ENCODE measurements at places on chromosomes 5 and 9. TPM values are rescaled to one million over a fixed set of nuclear protein-coding genes. Genes with fewer than 3 reads are reported as not detected.

Gene CAVIN4
- total RNA-seq: not detected

Gene C1QTNF3
- total RNA-seq: 3.6 TPM

Gene SAXO1
- total RNA-seq: 0.10 TPM

Gene GLT6D1
- total RNA-seq: not detected

Gene HRCT1
- not detected for total RNA-seq

Gene SLC34A3
- total RNA-seq: not detected

Gene SPATA9
- not detected for total RNA-seq

Gene SPAAR
- not detected for total RNA-seq

Gene FOXD1
- 0.10 TPM for total RNA-seq

Gene ARHGEF28
- total RNA-seq: 0.63 TPM

Gene RAB3C
- total RNA-seq: under 0.01 TPM

Gene B4GALT7
- total RNA-seq: 11.5 TPM

Gene STPG3
- not detected for total RNA-seq

Gene MYMK
- total RNA-seq: not detected

Gene VLDLR
- 0.31 TPM for total RNA-seq

Gene FAM120AOS
- total RNA-seq: 38.6 TPM

Gene SLC27A6
- not detected for total RNA-seq

Gene TAF11L12
- total RNA-seq: not detected

Gene LCN12
- total RNA-seq: not detected

Gene SLC44A1
- 8.2 TPM for total RNA-seq

Gene OBP2B
- not detected for total RNA-seq

Gene MAP3K1
- total RNA-seq: 125 TPM

Gene TPM2
- total RNA-seq: 7.3 TPM

Gene LHX2
- total RNA-seq: not detected

Gene RGS14
- total RNA-seq: 13.6 TPM

Gene PCDHB16
- not detected for total RNA-seq

Gene C9orf50
- total RNA-seq: not detected

Gene ANKRD33B
- total RNA-seq: 2.7 TPM

Gene IFNE
- total RNA-seq: not detected

Gene TEX48
- total RNA-seq: not detected

Gene CTXN3
- not detected for total RNA-seq

Gene MORN5
- not detected for total RNA-seq

Gene TRIM36
- 0.42 TPM for total RNA-seq

Gene MTRR
- total RNA-seq: 104 TPM

Gene SPINK13
- total RNA-seq: not detected

Gene LCN9
- not detected for total RNA-seq

Gene ST8SIA4
- 20.7 TPM for total RNA-seq

Gene CMBL
- total RNA-seq: 0.10 TPM

Gene CDHR2
- 0.10 TPM for total RNA-seq

Gene BHMT
- not detected for total RNA-seq

Gene DYNC2I2
- 2.1 TPM for total RNA-seq

Gene KCNV2
- total RNA-seq: not detected

Gene PCDHGA2
- total RNA-seq: not detected

Gene HSPB3
- 0.31 TPM for total RNA-seq

Gene DBN1
- 4.6 TPM for total RNA-seq
